ENCODE measurements at places on chromosomes 1 and 21.

GRCh38 chr1:179066471-179066870, 15.4 kb upstream of the TOR3A start:
- no peak for DNase-seq

DNA sequence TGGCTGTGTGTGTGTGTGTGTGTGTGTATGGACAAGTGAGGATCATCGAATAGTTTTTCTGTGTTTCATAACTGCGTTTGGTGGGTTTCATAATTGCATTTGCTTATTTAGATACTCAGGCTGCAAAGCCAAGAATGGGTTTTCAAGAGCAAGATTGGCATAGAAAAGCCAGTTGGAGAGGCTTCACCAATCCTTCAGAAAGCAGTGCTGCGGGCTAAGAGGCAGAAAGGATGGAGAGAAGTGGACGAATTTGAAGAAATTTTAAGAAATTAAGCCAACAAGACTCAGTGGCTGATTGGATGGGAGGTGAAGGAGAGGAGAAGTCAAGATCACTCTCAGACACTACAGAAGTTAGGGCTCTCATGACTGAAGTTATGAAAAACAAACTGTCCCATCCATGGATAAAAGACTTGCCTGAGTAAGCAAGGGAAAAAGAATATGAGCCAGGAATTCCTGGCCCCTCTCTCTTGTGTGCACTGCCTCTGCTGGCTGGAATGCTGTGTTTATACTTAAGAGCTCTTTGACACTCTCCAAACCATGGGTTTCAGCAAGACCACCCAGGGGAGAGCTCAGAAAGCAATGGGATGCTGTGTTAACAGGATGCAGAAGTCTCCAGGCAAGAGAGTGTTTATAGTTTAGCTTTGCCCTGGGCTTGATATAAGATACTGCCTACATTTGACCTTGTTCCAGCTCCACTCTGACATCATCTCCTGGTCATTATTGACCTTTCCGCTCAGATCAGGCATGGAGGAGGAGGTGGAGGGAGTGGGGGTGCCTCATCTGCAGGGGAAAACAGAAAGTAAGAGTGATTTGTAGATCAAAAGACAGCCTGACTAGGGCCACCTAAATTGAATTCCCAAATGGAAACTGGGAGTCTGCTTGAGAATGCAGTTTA, 232.0 kb upstream of the PLXNA2 start:
- no peak for DNase-seq

DNA sequence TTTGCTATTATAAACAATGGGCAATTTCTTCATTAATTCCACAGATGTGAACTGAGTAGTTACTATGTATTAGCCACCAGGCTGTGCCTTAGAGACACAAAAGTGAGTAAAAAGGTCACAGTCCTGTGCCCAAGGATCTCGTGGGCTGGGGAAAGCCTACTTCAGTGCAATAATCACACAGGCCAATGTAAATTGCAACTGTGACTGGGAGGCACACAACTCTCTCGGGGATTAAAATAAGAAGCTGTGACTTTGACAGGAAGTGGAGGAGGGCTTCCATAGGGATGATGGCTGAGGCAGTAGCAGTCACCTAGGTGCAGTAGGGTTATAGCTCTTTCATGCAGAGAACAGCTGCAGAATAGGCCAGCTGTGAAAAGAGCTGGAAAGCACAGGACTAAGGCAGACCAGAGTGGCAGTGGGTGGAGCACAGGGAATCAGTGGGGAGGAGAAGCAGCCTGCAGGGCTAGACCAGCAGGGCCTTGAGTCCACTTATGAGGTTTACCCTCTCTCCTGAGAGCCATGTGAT, 121.9 kb downstream of the MAB21L3 start:
- DNase-seq: no peak

- DNase-seq: no peak
Observed at GRCh38 chr1:95098196-95098595, 19.0 kb upstream of the TLCD4 start.

- DNase-seq: no peak
Observed at GRCh38 chr1:166164995-166165660, 1.7 kb downstream of the FAM78B start.

DNA sequence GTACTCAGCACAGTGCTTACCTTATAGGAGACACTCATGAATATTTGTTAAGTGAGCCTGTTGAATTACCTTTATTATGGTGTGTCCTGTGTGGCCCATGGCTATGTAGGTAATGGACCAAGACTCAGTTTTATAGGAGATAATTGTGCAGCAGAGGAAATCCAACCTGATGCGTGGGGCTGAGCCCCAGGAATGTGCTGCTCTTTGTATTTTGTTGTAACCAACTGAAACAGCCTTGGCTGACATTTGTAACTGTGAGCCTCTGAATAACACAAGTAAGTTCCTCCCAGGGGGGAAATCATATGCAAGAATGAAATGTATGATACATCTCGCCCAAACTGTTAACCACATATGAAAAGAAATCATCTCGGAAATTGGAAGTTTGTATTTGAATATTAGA, 364.2 kb upstream of the ZP4 start:
- no peak for DNase-seq

DNA sequence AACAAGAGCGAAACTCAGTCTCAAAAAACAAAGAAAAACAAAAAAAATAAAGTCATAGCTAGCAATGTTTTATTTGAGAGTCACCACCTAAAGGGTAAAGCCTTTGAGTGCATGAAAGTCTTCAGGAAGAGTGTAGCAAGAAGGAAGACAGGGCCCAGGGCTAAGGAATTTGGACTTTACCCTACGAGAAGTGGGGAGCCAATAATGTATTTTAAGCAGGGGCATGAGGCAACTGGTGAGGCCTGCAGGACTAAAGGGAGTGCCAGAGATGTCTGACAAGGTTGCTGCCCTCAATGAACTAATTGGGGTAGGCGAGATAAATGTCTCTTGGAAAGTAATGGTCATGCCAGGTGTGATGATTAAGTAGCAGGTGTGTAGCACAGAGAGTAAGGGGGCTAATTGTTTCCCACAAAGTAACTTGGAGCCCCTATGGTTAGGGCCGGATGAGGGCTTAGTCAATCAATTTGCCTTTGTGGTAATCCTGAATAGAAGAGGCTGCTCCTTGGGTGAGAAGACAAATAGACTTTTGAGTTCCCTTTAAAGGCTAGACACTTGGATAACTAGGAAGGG, 31.6 kb upstream of the CACNA1E start:
- DNase-seq: no peak

- DNase-seq: no peak
Observed at GRCh38 chr1:21539933-21540332, 30.7 kb downstream of the ALPL start.

GRCh38 chr1:225658041-225658440, 5.1 kb upstream of the ENAH start:
- DNase-seq: no peak

- no peak for DNase-seq
Observed at GRCh38 chr1:91712981-91713841, 172.7 kb downstream of the TGFBR3 start.

DNA sequence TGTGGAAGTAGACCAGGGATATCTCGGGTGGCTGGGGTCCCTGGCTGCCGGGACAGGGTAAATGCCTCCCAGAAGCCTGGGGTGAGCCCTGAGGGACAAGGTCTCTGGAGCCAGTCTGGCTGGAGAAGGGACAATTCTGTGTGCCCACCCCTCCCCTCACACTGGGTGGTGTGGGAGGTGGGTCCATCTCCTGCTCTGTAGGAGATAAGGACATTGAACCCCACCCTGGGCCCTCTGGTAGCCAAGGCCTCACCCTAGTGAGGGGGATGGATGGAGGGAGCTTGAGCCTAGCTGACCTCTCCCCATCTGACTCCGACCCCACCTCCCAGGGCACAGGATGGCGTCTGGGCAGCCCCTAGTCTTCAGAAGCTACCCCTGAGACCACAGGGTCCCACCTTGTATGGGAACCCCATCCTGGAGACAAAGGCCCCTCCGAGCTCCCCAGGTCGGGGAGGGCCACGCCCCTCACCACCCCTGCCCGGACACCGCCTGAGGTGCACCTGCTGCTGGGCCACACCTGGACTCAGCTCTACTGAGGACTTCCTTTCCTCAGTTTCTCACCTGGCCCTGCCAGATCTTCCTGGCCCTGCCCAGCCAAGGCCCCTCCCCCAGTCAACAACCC, 4.3 kb downstream of the AGRN start:
- DNase-seq: no peak

DNA sequence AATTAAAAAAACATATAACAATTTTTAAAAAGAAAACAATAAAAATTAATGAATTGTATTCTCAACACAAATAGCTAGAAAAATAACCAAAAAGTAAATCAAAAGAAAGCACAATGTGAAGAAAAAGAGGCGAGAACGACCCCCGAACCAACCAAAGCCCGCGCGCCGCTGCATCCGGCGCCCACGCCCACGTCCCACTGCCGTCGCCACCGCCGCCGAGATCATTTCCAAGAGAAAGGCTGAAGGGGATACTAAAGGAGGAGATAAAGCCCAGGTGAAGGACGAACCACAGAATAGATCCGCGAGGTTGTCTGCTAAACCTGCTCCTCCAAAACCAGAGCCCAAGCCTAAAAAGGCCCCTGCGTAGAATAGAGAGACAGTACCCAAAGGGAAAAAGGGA, 11.8 kb upstream of the ABCB10 start:
- DNase-seq: no peak

DNA sequence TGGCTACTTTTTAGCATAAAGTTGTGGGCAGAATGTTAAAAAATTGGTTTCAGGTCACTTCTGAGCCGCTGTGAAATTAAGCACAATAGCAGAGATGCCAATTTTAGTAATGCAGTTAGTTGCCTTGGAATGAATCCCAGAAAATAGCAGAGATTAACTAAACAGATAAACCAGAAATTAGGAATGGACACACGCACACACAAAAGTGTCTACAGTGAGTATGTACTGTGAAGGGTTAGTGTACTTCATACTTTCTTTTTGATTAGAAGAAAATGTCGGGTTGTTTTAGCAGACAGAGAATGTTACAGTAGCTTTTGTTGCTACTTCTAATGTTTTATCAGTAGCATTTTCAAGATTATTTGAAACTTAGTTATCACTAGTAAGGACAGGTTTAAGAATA, 106.7 kb downstream of the LEPR start:
- DNase-seq: no peak

GRCh38 chr21:22191581-22191980, 1193.4 kb downstream of the NCAM2 start:
- no peak for DNase-seq

DNA sequence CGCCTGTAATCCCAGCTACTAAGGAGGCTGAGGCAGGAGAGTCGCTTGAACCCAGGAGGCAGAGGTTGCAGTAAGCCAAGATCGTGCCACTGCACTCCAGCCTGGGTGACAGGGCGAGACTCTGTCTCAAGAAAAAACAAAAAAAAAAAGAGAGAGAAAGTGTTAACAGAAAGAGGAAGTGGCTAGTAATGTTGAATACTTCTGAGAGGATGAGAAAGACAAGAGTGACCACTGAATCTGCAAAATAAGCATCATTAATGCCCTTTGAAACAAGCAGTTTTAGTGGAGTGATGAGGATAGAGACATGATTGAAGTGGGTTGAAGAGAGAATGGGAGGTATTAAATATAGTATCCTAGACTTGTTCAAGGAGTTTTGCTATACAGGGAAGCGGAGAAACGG, 11.7 kb downstream of the MPZ start:
- DNase-seq: no peak

GRCh38 chr1:171600862-171601261, 21.2 kb upstream of the MYOCOS start:
- DNase-seq: no peak

DNA sequence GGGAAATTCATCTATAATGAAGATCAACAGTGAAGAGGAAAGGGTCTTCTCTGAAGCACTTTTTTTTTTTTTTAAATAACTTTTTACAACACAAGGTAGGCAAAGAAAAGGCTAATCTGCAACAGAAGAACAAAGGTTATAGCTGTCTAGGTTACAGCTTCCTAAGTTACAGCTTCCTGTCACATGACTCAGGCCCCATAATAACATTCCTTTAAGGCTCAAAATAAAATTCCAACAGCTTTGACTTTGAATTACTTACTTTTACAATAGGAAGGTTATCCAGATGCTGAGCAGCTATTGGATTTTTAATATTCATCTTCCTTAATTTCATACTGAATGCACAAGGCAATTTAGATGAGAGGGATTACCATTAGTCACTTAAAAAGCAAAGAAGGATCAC, 40.4 kb upstream of the TMEM61 start:
- DNase-seq: no peak

DNA sequence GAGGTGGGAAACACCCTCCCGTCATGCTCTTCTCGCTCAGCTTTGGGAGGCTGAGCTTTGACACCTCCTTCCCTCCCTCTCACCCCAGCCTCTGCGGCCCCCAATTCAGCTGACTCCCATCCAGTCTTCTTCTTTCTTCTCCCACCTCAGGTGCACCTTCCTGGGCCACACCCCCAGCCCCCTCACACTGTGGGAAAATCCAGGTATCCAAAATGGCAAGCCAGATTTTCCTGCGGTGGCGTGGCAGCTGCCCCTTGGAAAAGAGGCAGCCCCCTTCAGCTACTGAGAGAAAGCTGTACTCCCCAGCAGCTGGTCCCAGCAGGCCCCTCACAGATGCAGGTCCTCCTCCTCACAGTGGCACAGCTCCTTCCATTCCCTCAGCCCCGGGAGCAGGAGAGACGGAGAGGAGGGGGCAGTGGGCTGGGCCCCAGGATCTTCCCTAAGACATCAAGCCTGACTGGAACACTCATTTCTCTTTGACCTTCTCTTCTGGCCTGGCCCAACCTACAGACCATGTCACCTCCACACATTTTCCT, 61.6 kb downstream of the OPTC start:
- no peak for DNase-seq

GRCh38 chr1:113103048-113103447, 30.1 kb downstream of the LRIG2 start:
- DNase-seq: no peak

- no peak for DNase-seq
Observed at GRCh38 chr1:159196543-159196942, 8.1 kb upstream of the ACKR1 start.

- no peak for DNase-seq
Observed at GRCh38 chr1:117389779-117390178, 22.5 kb downstream of the MAN1A2 start.

- DNase-seq: no peak
Observed at GRCh38 chr1:36829961-36830360, 204.4 kb downstream of the GRIK3 start.

- no peak for DNase-seq
Observed at GRCh38 chr1:46622344-46622743, 5.7 kb upstream of the MOB3C start.

DNA sequence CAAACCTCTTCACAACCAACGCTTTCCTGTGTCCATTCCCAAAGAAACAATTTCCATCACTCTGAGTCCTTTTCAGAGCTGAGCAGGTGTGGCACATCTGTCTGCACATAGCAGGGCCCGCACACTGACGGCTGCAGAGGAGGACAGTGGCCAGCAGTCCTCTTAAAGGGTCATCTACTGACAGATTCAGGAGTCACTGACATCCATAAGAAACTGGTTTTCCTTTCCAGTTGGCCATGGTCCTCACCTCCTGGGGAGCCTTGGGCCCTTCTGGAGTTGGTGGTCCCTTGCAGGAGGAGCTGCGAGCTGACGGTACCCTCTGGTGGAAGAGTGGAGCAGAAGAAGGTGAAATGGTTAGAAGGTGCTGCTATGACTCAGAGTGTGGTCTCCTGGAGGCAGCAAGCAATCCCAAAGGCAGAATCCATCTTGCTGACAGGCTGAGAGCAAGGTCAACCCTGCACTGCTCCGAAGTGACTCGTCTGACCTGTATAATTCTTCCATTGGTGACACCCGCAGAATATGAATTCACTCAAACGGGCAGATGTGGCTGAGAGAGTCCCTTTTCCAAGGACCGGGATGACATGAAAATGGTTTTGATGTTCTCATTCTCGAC, 278.5 kb upstream of the C1orf174 start:
- DNase-seq: no peak

GRCh38 chr1:197862221-197862620, 40.2 kb upstream of the C1orf53 start:
- DNase-seq: no peak

Data from NCI-H187 (cell line).